ENCODE measurements at places on chromosomes 1 and 21.
A peak's percentile ranks its signal among the peaks of the same experiment; 100 is the strongest.

DNA sequence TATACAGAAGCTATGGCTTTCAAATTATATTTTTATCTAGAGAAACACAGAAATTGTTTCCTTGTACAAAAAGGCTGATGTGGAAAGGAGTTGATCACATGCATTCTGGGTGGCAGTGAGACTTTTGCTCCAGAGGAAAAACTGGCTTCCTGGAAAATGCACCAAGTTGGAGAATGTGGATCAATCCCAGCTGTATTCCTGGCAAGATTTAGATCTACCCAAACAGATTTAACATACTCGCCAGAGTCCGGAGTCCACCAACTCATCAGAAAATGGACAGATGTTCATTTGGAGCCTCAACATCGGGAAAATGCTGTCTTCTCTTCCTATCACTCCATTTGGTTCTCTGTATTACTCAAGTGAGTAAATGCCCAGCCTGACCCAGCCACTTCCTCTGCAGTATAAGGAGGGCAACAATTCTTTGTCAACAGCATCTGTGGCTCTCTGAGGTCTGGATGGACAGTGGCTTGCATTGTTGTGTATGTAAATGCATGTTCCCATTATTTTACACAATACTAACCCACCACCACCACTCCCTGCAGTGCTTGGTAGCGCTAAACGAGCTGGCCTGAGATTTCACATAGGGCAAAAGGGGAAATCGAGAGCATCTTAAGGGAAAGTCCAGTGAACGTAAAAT lies 226.2 kb upstream of the IRF2BP2 start:
- no peak for DNase-seq

- no peak for DNase-seq
Observed at GRCh38 chr1:206103979-206104378, 13.2 kb downstream of the AVPR1B start.

- no peak for DNase-seq
Observed at GRCh38 chr1:42963378-42964043, 4.8 kb upstream of the SLC2A1 start.

GRCh38 chr1:157673008-157673407 lies 27.6 kb downstream of the FCRL3 start:
- no peak for DNase-seq

DNA sequence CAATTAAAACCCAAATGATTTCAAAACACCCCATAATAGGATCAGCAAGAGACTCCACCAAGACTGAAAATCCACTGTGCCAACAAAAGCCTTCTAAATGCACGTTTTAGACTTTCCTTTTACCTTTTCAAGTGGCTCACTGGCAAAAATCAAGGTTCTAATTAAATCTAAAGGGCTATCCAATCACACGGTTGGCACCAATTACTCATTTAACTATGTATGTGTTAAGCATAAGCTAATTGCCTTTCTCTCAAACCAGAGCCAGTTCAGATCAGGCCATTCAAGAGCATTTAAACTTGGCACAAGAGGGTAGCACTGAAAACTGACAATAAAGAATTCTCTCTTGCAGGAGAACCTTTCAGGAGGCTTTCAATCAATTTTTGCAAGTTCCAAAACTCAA lies 139.5 kb downstream of the RGS7 start:
- no peak for DNase-seq

DNA sequence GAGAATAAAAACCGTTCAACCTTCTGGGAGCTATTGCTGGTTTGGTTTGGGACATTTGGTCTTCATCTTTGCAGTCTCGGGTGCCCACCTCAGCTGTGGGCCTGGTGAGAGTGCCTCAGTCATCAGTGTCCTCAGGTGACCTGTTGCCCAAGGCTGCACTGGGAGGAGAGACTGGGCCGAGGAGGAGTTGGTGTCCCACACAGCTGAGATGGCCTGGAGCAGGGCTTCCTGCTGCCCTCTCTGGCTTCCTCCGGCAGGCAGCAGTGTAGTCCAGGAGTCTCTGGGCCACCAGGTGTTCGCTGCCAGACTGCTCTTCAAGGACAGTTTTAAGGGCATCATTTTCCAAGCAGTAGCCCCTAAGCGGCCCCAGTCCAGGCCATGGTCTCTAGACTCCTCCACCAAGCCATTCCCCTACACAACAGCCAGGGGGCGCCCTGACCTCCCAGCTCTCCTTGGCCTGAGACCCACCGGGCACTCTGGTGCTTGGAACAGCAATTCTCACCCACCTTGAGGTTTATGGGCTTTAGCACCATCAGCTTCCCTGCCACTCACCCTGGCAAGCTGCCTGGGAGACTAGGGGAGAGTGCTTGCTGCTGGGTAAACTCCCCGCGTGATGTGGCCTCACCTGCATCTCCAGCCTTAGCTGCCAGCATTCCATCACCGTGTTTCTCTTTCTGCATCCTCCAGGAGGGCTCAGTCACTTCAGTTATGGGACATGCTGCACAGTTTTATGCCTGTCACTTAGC lies 9.1 kb upstream of the SYTL1 start:
- DNase-seq: peak; percentile 16

- no peak for DNase-seq
Observed at GRCh38 chr1:11281518-11282331, 8.7 kb downstream of the UBIAD1 start.

GRCh38 chr1:170604065-170604464 lies 59.9 kb upstream of the PRRX1 start:
- DNase-seq: no peak

DNA sequence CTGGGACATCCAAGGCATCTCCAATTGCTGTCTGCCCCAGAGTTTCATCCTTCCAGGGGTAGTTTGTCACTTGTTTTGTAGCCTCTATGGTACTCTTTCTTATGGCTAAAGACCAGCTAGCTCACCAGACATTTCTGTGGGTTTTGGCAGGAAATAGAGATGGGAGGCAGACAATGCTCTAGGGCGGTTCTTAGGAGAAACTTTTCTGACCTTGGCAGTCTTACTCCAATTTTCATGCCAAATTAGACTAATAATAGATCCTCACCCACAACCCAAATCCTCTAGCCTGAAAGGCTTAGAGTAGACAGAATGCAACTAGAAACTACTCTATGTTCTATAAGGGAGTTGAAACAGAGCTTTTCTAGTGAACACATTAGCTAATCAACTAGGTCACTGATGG lies 69.8 kb downstream of the LRIG2 start:
- DNase-seq: no peak

DNA sequence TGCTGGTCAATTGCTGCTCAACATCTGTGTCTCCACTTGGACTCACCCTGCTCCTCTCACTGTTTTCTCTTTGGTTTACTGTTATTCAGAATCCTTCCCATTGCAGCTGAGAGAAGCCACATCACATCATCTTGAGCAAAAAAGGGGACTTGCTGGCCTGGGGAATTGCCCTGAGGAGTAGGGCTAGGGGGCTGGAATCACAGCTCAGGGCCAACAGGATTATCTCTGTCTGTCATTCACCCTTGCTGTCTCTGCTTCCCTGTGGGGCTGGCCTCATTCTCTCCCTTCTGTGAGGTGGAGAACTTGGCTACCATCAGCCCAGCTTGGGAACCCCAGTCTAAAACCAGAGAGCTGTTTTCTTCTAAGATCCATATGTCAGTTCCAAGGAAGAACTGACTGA lies 140.7 kb upstream of the WNT4 start:
- no peak for DNase-seq

DNA sequence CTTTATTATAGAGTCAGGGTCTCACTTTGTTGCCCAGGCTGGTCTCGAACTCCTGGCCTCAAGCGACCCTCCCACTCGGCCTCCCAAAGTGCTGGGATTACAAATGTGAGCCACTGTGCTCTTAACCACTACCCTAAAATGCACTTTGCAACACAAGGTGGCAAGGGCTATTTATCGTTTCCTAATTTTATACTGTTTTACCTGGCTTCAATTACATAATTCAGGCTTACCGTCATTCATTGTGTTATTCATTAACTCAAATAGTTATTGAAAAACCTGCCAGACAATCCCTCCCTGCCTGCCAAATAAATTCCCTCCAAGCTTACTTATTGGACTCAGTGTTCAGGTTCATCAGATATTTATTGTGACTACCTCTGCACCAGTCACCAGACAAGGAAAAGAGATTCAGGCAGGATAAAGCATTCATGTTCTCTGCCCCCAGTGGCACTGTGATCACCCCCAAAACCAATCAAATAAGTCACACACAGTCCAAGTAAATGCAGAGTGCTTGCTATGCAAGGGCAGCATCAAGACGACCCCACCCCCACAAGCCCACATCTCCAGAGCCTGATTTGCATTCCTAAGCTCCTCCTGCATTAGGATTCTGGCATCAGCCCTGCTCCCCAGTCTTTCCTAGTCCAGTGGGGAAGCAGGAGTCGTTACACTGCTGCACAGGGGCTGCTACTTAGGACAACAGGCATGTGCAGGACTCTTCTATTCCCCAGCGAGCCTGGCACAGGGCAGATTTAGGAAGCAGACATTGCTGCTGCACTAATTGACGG lies 8.1 kb downstream of the PAQR7 start:
- no peak for DNase-seq

GRCh38 chr1:242784084-242784483 lies 259.6 kb upstream of the PLD5 start:
- no peak for DNase-seq

- no peak for DNase-seq
Observed at GRCh38 chr21:28220680-28221079, 772.0 kb downstream of the LTN1 start.

DNA sequence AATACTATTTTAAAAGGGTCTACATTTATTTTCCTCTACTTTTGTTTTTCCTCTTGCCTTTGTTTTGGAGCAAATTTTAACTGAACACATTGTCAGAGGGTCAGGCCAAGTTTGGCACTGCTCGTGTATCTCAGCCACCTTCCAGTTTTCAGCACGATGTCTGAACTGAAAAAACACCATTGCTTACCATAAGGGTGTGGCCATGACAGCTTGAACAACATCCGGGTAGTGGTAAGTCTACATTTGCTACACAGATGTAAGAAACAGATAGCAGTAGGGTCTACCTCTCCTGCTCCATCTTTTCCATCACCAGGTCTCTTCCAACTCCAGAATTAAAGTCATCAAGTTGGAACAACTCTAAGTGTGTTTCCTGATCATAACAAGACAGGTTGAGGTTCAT lies 4.2 kb downstream of the HIVEP3 start:
- no peak for DNase-seq

Measured in NCI-H187 (cell line).